WTC11 (cell line): ENCODE measurements at places on chromosomes 6 and 20. TPM values are rescaled to one million over a fixed set of nuclear protein-coding genes. Genes with fewer than 3 reads are reported as not detected.
A peak's percentile ranks its signal among the peaks of the same experiment; 100 is the strongest.

The C6orf132 gene
- 38.1 to 52.6 TPM (median 38.2 TPM) in 3 replicates for total RNA-seq

The CDH22 gene
- 0.13 to 0.16 TPM (median 0.16 TPM) in 3 replicates for total RNA-seq

The MAP3K5 gene
- 1.6 to 1.9 TPM (median 1.7 TPM) in 3 replicates for total RNA-seq

The LAMA2 gene
- total RNA-seq = 5.6 to 6.6 TPM (median 6.4 TPM) in 3 replicates

The HLA-DRB1 gene
- 1.4 to 2.3 TPM (median 2.1 TPM) in 3 replicates for total RNA-seq

The TP53INP2 gene
- total RNA-seq = 3.8 to 4.3 TPM (median 4.1 TPM) in 3 replicates

The DDX43 gene
- total RNA-seq = 0.39 to 0.68 TPM (median 0.60 TPM) in 3 replicates

The PLCB1 gene
- total RNA-seq = 11.3 to 18.5 TPM (median 17.5 TPM) in 3 replicates

The GPR6 gene
- 0.22 TPM in 1 of 3 replicates, not detected in the others for total RNA-seq

The PRICKLE4 gene
- 0.50 to 1.5 TPM (median 0.82 TPM) in 3 replicates for total RNA-seq

The COL21A1 gene
- 4.4 to 5.5 TPM (median 4.4 TPM) in 3 replicates for total RNA-seq

The HSD17B8 gene
- total RNA-seq = 7.3 to 8.1 TPM (median 7.7 TPM) in 3 replicates

- no peak for DNase-seq
Measured at GRCh38 chr6:134502614-134503549, 185.0 kb upstream of the SGK1 start.

- DNase-seq = no peak
Measured at GRCh38 chr20:6637160-6637579, 130.3 kb upstream of the BMP2 start.

DNA sequence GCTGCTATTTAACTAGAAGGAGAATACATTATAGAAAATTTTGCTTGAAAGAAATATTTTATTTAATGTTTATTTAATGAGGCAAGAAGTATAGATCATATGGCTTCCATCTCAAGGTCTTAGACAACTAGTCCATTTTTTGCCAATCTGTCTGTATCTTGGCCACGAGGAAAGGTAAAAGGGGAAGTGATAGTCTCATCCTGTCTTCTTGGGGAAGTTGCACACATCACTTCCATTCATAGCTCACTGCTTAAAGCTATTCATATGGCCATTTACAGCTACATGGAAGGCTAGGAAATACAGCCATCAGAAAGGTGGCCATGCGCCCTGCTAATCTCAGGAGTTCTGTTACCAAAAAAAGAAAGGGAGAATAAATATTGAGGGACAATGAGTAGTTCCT, 50.8 kb downstream of the METTL24 start:
- DNase-seq = no peak

DNA sequence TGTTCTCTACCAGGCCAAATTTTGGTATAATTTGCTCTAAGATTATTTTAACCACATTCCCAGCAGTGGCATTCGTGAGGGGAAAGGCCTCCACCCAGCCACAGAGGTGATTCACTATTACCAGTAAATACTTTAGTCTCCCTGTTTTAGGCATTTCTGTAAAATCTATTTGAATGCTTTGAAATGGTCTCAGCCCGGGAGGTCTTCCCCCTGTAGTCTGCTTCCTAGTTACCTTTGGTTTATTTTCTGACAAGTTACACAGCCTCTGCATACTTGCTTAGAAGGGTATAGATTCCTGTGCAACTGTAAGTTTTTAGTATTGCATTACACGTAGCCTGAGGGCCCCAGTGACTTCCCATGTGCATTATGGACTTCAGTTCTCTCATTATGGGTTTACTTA, 248.7 kb downstream of the C6orf118 start:
- DNase-seq = no peak

- DNase-seq = peak; percentile 94
Measured at GRCh38 chr6:32984622-32985389, 16.4 kb downstream of the BRD2 start.

GRCh38 chr20:18101125-18101810, 36.4 kb upstream of the KAT14 start:
- DNase-seq = peak; percentile 36

DNA sequence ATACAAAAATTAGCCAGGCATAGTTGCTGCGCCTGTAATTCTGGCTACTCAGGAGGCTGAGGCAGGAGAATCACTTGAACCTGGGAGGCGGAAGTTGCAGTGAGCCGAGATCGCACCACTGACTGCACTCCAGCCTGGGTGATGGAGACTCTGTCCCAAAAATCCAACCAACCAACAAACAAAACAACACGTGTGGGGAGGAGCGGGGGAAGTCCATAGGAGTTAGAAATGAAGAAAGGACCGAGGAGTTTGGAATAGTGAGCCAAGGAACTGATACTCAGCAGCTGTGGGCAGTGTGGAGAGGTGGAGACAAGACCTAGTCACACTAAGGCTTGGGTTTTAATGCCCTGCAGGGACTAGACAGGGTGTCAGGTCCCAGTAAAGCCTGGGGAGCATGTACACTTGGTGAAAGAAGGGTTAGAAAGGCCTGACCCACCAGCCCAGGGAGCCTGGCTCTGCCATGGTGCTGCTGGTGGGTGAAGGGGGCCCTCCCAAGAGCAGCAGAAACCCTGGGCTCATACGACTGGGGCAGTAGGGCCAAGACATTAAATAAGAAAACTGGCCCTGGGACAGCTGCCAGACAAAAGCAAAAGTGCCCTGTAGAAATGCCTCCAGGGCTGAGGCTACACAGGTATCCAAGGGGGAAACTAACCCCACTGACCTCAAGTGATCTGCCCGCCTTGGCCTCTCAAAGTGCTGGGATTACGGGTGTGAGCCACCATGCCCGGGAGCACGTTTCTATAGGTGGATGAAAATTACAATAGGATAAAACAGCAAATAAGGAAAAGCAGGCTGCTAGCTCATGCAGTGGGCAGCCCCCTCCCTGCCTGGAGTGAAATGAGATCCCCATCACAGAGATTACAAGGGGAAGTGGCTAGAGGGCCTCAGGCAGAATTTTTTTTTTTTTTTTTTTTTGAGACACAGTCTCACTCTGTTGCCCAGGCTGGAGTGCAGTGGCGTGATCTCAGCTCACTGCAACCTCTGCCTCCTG, 58.0 kb downstream of the MYH7B start:
- DNase-seq = no peak

DNA sequence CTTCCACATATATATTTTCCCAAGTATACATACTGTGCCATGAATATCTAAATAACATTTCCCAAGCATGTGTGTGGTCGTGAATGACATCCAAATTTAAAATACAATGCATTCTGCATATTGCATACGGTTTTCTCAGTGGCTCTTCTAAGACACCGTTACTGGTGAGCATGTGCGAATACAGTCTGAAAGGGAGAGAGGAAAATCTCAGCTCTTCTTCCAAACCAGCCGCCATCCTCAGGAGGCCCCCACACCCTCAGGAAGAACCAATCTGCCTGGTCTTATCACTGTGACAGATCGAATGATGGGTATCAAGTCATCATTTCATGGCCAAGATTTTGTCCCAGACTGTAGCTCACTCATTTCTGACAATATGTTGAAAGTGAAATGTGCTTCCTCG, 50.7 kb downstream of the ADAT2 start:
- DNase-seq = no peak

DNA sequence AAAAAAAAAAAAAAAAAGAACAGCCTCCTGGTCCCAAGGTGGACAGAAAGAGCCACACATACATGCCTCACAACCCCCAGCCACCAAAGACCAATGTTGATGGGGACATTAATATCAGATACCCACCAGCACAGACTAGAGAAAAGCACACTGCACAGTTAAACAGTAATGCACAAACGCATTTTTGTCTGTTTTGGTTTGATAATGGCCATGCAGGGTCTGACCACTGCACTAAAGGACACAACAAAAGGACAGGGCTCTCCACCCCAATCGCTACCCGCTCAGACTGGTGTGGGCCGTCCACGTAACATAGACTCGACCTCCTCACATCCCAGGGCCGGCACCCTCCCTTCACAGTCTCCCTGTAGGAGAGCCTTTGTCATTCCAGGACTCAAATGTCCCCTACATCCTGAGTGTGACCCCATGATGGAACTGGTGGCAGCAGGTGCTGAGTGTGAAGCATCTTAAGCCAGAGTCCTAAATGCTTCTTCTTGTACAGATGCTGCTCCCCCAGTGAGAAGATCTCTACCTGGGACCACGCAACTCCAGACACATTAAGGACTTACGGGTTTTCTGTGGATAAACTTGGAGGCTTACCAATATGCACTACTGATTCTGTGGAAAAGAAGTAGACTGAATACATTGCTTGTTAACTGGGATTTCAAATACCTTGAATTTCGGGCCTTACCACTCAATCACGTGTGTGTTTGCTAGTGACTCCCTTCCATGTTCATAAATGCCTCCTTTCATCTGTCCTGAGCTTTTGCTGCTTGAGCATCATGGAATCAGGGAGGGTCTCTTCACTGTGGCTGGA, 28.0 kb downstream of the RRBP1 start:
- no peak for DNase-seq

GRCh38 chr20:64057628-64058498, 5.1 kb upstream of the TCEA2 start:
- peak; percentile 94 for DNase-seq

DNA sequence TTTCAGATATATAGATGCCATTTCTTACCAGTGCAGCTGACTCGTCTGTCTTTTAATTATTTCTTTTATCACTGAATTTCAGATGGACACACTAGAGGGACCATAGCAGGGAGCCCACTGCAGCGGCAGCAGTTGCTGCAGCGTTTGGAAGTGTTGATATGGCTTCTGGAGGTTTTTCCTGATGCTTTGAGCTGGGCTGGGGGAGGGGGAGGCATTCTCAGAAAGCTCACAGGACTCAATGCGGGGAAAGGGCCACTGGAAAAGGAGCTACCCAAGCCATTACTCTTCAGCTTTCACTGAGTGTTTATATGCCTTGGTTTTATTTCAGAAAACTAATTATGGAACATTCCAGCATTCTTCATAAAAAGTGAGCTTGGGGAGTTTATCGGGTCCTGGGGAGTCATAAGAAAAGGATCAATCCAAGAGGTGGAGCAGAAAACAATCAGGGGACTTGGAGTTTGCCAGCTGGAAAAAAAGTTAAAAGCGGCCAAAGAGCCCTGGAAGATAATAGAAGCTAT, 740.4 kb upstream of the FLRT3 start:
- DNase-seq = no peak

DNA sequence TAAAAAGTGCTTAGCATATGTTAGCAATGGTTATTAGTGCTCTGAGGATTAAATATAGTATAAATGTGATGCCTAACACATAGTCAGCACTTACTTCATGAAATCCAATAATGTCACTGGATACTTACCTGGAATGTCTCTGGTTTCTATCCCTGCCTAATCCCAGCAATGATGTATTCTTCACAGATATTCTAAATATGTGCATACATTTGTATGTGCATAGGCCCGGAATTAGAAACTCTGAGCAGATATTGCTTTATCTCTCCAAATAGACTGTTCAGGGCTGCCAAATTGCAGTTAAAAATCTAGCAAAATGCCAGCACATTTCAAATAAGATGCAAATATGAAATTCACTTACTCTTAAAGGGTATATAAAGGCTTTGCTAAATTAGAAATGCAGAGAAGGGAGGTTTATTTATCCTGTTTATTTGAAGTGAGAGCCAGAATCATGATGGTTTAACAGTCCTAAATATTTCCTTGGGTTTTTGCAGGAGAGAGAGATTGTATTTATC, 81.3 kb downstream of the SAMD5 start:
- no peak for DNase-seq

- no peak for DNase-seq
Measured at GRCh38 chr6:42120895-42121865, 21.2 kb downstream of the C6orf132 start.

DNA sequence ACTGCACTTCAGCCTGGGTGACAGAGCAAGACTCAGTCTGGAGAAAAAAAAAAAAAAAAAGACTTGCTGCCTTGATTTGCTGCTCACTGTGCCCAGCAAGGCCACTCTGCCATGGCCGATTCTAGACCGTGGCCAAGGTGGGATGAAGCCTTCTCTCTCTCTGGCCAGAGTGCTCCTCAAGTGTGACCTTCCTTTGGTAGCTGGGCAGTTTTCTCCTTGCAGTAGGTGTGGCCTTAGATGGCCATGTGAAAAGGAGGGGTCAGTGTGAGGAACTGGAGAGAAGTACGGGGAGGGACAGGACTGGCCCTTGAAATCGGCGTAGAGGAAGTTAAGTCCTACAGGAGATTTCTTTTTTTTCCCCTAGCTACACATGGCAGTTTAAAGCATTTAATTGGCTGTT, 272.0 kb downstream of the ARID1B start:
- no peak for DNase-seq

DNA sequence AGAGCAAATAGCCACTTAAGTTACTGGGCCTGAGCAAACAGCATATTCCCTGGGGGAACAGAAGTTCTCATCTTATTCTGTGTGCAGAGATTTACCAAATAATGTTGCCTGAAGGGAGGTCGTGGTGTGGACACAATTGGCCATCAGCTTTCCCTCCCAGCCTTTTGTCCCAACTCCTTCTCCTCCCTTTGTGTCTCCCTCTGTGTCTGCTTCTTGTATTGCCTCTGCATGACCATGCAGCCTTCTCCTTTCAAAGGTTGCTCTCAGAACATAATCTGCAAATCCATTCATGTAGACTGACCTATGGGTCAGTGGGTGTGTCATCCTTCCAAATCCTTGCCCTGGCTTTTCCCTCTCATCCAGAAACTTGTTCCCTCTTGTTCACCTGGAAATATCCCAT, 150.3 kb upstream of the INSM1 start:
- no peak for DNase-seq

GRCh38 chr6:134590449-134590848, 272.5 kb upstream of the SGK1 start:
- DNase-seq = no peak

GRCh38 chr6:108164815-108165706, 761 bp upstream of the NR2E1 start:
- DNase-seq = peak; percentile 66

DNA sequence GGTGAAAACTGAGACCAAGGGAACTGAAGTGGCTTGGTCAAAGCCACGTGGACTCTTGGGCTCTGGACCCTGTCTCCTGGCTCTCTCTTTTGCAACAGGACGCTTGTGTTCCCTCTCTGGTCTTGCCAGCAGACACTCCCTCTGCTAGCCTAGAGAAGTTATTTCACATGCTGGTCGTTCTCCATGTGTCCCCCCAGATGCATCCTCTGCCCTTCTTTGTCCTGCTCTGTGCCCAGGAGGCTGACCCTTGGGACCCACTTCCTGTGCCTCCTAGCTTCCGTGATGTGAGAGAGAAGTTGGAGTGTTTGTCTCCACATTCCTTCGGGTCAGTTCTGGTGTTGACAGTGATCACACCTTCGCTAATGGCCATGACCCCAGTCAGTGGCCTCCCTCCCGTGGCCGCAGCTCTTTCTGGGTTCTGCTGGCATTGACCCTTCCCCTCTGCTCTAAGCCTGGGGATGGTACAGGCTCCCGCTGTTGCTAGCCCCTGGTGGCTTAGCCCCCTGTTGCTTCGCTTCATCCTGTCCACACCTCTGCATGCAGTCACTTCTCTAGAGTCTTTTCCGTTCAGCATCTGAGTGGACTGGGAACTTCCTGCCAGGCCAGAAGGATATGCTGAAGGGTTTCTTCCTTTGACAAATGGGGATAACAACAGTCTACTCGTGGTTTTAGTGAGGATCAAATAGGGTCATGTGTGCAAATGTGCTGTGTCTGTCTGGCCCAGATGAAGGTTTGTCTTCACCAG, 70.1 kb upstream of the BMP2 start:
- no peak for DNase-seq

- peak; percentile 72 for DNase-seq
Measured at GRCh38 chr6:87436435-87436834, 28.7 kb downstream of the CFAP206 start.

GRCh38 chr20:41734506-41734945, 116.3 kb upstream of the CHD6 start:
- peak; percentile 73 for DNase-seq
